Placental epithelial cell (primary cell): ENCODE measurements at places on chromosomes 5 and 9. TPM values are rescaled to one million over a fixed set of nuclear protein-coding genes. Genes with fewer than 3 reads are reported as not detected.

The CAMK2A gene
- total RNA-seq, result 0.79 TPM in 1 of 2 replicates, not detected in the other

The F2R gene
- 0.11 and 0.39 TPM in 2 replicates for total RNA-seq

The GAPVD1 gene
- 69.5 TPM in 2 replicates for total RNA-seq

The TXNDC8 gene
- total RNA-seq, result under 0.01 TPM in 1 of 2 replicates, not detected in the other

The PWWP2A gene
- total RNA-seq, result 14.7 and 20.0 TPM in 2 replicates

The GPX3 gene
- 5.9 and 12.8 TPM in 2 replicates for total RNA-seq

The TYRP1 gene
- total RNA-seq, result 0.33 and 0.79 TPM in 2 replicates

The PFN3 gene
- not detected in 2 replicates for total RNA-seq

The SLC6A19 gene
- not detected in 2 replicates for total RNA-seq
